ENCODE measurements at places on chromosomes 5 and 9.

- DNase-seq, result peak; percentile 95
Measured at GRCh38 chr5:180815293-180815917, 12.8 kb upstream of the MGAT1 start.

DNA sequence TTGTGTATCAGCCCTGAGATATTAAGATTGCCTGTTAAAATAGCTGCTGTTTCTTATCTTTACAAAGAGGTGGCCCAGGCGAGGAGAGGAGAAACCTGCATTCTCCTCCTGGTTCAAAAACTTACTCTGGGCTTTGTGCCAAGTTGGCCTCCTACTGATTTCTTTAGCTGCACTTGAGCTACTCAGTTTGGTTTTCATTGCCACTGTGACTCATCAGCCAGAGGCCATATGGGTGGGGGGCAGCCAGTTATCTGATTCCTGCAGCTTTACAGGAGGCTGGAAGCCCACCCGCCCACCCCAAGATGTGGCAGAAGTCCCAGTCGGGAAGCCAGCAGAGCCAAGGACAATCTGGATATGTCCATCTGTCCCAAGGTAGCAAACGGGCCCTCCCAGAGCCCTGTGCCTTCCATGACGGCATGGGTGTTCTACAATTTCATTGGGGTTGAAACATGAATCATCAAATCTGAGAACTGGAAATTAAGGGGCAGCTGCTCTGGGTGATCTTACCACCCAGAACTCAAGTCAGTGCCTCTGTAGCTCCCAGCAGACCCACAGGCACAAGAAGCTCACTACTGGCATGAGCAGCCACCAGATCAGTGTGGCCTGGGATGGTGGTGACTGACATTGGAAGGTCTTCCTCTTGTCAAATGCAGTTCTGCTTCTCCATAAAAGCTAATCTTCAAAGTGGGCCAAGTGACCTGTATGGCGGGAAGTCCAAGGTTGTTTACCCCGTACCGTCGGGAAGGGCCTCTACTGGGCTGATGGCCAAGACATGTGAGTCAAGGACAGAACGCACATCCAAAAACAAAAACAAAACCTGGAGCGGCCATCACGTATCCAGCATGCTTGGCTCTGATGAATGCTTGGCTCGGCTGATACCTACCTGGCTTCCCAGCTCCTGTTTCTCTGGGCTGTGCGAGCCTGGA is 15.6 kb downstream of the FCN2 start:
- peak; percentile 51 for DNase-seq

GRCh38 chr5:123809594-123810221 is 297.7 kb downstream of the CSNK1G3 start:
- no peak for DNase-seq

GRCh38 chr5:137336161-137336560 is 163.0 kb downstream of the SPOCK1 start:
- DNase-seq, result no peak

DNA sequence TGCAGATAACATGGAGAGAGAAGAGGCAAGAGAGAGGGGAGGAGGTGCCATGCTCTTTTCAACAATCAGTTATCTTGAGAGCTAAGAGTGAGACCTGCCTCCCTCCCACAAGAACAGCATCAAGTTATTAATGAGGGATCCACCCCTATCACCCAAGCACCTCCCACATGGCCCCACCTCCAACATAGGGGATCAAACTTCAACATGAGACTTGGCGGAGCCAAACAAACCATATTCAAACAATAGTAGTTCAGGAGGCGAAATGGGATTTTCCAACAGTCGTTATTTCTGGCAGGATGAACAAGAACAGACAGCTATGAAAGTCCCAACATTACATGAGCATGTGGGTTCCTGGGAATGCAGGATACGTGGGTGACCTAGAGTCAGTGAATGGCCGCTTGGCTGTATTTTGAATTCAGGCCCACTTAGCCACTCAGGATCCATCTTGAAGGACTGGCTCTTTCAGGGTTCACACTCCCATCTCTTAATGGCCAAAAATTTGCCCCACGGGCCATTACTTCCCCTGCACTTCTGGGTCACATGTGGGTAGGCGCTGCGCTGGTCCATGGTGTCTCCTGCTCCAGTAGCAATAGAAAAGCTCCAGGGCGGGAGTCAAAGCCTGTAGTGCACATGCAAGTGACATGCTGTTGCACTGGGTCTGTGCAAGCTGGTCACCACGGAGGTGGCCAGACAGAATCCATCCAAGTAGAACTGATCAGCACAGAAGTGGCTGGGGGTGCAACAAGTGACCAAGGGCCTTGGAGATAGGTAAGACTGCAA is 7.1 kb upstream of the FAF2 start:
- DNase-seq, result no peak

- no peak for DNase-seq
Measured at GRCh38 chr9:87889882-87890252, 7.2 kb downstream of the SPATA31E1 start.

GRCh38 chr5:172872997-172873491 is 39.0 kb downstream of the ERGIC1 start:
- no peak for DNase-seq

DNA sequence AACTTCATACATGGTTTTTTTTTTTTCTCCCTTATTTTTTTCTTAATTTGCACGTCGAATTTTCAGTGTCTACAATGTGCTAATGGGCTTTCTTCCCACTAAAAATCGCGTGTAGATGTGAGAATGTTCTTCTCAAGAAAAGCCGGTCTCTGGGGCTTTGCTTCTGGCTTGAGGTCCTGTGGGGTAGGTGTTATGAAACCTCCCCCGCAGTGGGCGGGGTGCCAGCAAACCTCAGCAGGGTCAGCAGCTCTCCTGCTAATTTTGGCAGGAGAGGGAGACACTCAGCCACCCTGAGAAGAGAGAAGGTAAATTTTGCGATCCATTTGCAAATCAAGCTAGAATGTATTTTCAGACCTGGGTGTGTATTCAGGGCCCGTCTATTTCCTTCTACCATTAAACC is 59.9 kb downstream of the NPR3 start:
- no peak for DNase-seq

- DNase-seq, result no peak
Measured at GRCh38 chr9:68740561-68740960, 35.5 kb downstream of the PIP5K1B start.

DNA sequence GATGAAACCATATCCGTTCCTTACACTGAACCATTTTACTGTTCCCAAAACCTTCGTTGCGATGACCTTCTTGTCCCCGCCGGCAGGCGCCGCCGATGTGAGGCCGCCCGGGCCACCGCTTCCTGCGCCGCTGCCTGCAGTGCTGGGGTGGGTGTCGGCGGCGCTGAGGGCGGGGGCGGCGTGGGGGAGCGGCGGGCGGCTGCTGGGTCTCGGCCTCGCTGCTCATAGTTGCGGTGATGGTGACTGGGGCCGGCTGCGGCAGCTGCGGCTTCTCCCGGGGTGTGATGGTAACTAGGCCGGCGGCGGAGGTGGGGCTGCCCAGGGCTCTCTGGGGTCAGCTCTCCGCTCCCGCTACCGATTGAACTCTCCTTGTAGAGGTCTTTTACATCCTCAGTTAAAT is 14.1 kb upstream of the OR2S2 start:
- DNase-seq, result no peak

- DNase-seq, result no peak
Measured at GRCh38 chr5:64949331-64949730, 180.6 kb downstream of the CWC27 start.

DNA sequence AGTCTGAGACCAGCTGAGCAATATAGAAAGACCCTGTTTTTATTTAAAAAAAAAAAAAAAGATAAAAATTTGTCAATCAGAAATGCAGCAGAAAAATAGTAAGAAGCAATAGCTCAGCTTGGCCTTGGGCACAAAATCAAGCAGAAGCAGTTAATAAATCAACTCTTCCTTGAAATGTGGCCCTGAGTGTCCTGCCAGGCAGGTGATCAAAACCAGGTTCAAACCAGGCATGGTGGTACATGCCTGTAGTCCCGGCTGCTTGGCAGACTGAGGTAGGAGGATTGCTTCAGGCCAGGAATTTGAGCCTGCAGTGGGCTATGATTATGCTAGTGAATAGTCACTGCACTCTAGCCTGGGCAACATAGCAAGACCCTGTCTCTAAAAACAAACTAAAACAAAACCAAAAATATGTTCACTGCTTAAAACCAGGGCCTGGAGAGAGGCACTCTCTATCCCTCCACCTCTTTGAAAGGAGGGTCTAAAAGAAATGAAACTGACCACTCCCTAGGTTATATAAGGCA is 27.9 kb upstream of the KLF9 start:
- no peak for DNase-seq

- DNase-seq, result no peak
Measured at GRCh38 chr5:5407924-5408323, 14.6 kb upstream of the ICE1 start.

DNA sequence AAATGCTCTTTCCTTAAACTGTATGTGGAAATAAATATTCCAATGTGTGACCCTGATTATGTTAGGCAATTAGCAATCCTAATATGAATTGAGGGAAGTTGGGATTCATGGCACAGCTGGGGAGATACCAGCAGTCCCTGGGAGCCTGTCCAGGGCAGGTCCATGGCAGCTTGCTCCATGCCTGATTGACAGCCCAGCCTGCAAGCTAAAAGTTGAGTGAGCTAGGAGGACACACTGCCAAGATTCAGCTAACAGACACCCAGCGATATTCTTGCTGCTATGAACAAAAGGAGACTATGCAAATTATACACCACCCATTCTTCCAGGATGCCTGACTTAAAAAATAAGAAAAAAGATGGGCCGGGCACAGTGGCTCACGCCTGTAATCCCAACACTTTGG is 6.2 kb downstream of the TGFBI start:
- no peak for DNase-seq

DNA sequence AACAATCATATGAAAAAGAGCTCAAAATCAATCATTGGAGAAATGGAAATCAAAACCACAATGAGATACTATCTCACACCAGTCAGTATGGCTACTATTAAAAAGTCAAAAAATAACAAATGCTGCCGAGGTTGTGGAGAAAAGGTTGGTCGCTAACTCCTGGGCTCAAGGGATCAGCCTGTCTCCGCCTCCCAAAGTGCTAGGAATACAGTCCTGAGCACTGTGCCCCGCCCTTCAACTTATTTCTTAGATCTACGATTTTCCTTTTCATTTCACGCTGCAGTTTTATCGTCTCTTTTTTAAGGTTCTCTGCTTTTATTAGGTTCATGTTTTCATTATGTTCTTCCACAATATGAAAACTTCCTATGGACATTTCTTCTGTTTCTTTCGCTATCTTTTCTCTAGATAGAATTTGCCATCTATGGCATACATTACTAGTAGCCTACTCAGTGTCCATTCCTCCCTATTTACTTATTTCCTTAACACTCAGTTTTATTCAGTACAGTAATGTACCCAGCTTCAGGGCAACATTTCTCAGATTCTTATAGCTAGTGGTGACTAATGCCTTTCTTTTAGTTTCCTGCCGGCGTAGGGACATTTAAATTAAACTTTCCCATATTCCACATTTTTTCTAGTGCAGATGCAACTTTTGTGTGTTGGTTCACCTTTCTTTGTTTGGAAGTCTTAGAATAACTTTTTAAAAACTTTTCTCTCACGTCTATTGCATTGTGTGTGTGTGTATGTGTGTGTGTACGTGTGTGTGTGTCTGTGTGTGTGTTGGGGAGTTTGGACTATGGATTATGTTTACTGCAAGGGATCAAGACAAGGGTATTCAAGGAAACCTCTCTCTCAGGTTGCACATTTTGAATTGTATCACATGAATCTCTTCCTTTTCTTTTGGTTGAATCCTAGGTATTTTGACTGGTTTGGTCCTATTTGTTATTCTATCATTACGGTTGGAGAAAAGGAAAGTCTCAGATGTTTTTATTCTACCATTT is 21.6 kb upstream of the FBN2 start:
- DNase-seq, result no peak

DNA sequence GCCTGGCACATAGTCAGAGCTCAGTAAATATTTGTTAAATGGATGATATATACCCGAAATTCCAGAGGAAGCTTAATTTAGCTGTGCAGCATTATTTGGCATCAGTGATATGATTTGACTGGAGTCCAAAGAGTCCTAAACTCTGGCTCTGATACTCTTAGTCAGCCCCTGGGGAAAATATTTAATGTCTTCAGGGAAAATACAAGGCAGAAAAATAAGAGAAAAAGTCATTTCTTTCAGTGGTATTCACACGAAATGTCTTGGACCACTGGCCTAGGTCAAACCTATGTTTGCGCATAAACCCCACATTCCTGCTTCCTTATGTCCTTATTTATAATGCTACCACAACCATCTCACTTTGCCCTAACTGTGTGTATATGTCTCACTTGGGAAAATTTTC is 23.8 kb downstream of the GLRA1 start:
- DNase-seq, result no peak

- DNase-seq, result peak; percentile 95
Measured at GRCh38 chr9:69174616-69175463, 763 bp downstream of the TJP2 start.

DNA sequence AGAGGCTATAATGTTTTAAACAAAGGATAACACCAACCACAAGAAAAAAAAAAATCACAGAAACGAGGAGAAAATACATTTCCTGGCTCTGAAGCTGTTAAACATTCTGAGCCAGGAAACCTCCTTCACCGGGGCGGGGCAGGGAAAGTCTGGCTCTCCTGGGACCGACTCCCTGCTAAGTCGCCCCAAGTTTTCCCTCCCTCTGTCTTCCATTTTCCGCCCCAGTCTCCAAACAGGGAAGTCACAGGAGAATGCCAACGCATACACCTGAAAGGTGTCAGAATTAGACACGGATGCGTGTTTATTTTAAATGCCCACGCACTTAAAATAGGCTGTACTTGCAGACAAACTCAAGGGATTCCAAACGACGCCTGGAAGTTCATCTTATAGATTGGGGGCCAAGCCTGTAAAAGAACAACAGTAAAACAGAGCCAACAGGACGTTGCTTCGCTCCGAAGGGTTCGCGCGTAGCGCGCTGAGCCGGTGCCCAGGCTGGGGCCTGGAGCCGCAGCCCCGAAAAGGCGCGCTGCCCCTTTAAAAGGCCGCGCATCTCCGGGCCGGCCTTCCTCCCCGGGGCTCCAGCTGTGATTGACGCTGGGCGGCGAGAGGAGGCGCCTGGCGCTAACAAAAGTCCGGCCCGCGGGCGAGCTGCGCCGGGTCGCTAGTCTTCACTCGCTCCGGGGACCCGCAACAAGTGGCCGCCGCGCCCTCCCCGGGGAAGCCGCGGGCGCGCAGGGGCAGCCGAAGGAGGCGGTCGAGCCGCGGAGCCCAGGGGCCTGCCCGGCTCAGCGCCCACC is at the start of gene FBXL7:
FBXL7 (plus strand) TSS at position 653 of the 797 bp plus-strand sequence.
- DNase-seq, result no peak

DNA sequence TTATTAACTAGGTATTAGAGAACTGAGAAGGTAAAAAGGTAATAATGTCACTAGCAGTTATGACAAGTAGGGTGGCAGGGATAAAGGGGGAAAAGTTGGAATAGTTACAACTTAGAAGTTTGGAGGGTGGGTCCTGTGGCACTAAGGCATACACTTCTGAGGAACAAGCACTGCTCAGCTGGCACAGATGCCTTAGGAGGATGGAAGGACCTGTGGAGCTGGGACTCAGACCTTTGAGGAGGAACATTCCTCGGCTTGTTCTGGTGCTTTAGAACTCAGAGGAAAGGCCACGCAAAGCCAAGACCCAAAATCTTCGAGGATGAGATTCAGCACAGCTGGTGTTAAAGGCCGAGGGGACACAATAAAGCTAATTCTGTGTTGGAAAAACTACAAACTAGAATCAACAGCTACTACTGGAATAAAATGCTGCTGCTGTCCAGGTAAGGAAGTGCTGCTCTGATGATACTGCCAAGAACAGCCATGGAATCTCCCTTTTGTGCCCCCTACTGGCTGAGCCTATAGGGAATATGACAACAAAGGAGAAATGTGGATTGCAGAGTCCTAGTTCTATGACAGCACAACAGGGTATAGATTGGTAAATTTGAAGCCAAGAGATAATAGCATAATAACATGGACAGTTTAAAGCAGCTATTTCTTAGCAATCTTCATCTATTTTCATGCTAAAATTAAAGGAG is 126.7 kb downstream of the SLC25A46 start:
- DNase-seq, result no peak

- no peak for DNase-seq
Measured at GRCh38 chr5:125612776-125613175, 810.4 kb upstream of the GRAMD2B start.
